Mammary microvascular endothelial cell (primary cell): ENCODE measurements at places on chromosomes 7 and 10. TPM values are rescaled to one million over a fixed set of nuclear protein-coding genes. Genes with fewer than 3 reads are reported as not detected.

The PAOX gene
- 3.3 and 4.5 TPM in 2 replicates for total RNA-seq

The SPDYE6 gene
- 0.07 TPM in 1 of 2 replicates, not detected in the other for total RNA-seq

The CEP41 gene
- total RNA-seq: 16.1 and 21.1 TPM in 2 replicates

The ST8SIA6 gene
- total RNA-seq: not detected in 2 replicates

The PCLO gene
- 0.33 and 0.34 TPM in 2 replicates for total RNA-seq

The ANK3 gene
- 2.6 and 3.1 TPM in 2 replicates for total RNA-seq

The TIAL1 gene
- 36.1 and 37.2 TPM in 2 replicates for total RNA-seq

The ADAM22 gene
- total RNA-seq: 0.20 and 0.67 TPM in 2 replicates

The GPC2 gene
- total RNA-seq: 0.89 and 1.00 TPM in 2 replicates

The MKX gene
- total RNA-seq: not detected in 2 replicates

The CTAGE8 gene
- not detected in 2 replicates for total RNA-seq

The KIFBP gene
- total RNA-seq: 53.7 and 55.9 TPM in 2 replicates
